ENCODE measurements at places on chromosomes 6 and 20.

GRCh38 chr6:147055821-147056392, 148.3 kb upstream of the STXBP5 start:
- no peak for DNase-seq

DNA sequence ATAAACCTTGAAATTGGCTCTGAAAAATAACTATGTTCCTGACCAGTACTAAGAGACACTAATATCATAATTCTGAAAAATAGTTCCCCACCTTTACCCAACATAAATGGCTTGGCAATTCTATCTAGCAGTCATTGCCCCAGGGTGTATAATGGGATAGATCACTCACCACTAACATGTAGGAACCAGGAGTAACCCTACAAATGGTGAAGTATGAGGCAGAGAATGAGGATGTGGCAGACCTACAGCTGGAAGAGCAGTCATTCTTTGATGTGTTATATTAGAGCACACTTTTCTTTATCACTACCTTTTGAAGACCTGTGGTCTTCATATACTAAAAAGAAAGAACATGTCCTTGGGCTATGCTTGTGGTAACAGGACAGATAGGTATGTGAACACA, 136.5 kb upstream of the SYNDIG1 start:
- no peak for DNase-seq

- no peak for DNase-seq
Measured at GRCh38 chr6:107267634-107268033, 152.3 kb upstream of the BEND3 start.

DNA sequence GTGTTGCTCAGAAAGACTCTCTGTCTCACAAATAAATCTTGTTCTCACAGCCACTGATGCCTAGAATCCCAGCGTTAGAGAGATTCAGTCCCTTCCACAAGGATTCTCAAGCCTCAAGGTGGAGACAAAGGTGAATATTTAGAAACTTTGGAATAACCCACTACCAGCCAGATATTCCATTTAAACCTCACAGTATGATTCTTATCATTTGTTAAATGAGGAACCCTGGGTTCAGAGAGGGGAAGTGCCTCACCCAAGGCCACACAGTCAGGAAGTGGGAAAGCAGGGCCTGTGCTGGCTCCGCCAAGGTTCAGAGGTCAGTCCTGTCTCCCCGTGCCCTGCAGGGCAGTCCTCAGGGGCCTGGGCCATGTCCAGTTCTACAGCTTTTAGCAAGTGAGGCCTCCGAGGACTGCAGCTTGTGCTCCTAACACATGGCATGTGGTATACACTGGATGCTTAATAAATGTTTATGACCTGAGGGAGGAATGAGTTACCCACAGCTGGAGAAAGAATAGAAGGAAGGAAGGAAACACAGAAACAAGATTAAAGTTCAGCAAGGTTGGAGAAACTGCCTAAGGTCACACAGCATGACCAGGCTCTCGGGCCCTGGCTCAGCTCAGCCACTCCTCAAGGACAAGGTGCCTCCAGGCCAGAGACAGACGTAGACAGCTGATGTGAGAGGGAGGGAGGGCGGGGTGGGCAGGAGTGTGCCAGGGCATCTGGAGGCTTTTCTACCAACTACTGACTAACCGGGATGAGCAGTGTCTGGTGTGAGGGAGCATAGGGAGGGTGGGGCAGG, 3.9 kb upstream of the TGM2 start:
- no peak for DNase-seq

GRCh38 chr20:59630526-59630925, 26.2 kb downstream of the PHACTR3 start:
- no peak for DNase-seq

DNA sequence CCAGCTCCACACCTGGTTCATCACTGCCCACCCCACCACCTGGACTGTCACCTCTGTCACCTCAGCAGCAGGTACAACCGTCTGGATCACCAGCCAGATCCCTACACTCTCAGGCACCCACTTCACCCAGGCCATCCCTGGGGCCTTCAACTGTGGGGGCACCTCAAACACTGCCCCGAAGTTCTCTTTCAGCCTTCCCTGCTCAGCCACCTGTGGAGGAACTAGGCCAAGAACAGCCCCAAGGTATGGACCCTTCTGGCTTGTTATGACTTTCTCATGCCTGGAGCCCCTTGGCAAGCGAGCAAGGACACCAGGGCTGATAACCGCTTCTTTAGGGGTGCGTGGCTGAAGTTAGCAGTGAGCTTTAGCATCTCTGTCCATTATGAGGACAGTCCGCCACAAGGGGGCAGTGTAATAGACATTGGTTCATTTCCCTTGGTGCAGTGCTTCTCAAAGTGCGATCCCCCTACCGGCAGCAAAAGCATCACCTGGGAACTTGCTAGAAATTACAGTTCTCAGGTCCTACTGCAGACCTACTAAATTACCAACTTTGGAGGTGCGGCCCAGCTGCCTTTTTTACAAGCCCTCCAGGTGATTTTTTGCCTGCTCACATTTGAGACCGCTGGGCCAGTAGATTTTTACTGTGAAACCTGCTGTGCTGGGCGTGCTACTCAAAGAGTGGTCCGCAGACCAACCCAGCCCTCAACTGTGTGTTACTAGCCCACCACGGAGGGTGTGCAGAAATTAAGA, 32.5 kb downstream of the PNPLA1 start:
- peak; percentile 90 for DNase-seq

DNA sequence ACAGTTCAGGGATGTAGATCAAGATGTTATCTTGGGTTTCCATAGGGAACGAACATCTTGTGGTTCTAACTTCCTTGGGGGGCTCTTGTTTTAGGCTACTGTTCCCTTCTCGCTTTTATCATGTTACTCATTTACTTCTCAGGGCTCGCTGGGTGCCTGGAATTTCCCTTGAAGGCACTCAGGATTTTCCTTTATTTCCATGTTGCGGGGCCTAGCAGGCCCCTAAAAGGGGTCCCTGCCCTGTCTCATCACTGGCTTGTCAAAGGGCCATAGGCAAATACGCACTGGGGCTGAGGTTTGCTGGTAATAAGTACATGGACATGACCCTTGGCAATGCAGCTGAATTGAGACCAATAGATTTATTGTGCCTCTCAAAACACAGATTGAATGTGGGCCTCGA, 262.3 kb downstream of the CDH4 start:
- DNase-seq = no peak

- DNase-seq = no peak
Measured at GRCh38 chr20:23235173-23236027, 115.2 kb upstream of the NXT1 start.

DNA sequence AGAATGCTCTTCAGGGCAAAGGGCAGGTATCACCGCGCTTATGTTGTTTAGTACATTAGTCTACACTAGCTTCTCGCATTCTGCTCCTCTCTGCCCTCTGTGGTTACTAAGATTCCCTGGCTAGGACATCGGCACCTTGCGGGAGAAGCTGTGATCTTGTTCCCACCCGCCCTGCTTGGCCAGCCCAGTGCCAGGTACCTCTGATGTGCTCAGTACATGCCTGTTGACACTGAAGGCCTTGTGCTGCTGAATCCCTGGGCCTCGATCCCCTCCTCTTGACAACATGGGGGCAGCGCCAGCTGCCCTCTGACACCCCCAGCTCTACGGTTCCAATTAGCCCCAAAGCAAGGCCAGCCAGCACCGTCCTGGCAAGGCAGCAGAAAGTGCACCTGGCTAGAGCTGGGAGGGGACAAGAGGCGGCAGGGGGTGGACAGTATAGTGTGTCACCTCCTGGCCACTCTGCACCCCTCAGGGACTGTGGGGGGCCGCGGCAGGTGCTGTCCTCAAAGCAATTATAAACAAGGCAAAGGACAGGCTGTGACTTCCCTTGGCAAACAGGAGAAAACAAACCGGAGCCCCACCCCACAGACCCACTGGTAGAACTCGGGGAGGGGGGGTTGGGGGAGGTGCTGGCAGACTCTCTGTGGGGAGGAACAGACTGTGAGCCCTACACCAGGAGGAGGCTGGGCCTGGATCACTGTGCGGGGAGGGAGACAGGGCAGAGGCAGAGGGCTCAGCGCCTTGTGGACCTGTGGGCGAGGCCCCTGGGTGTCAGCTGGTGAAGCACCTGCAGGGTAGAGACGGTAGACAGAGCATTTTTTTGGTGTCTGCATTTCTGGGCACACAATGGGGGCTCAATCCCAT, 7.1 kb downstream of the TFEB start:
- no peak for DNase-seq

DNA sequence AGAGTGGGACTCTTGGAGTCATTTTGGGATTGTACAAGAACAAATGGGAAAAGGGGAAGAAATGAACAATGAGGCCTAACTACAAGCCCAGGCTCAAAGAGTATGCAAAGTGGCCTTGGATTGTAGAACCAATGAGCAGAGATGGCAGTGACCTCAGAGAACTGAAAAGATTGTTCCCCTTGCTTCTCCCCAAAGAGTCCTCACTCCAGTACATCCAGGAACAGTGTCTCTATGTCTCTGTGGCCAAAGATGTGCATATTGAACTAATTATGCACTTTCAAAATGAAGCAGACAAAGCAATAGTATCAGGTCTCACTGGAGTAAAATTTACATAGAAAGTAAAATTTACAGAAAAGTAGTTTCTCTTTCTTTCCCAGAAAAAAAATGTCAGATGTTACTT, 81.0 kb downstream of the SMLR1 start:
- DNase-seq = no peak

DNA sequence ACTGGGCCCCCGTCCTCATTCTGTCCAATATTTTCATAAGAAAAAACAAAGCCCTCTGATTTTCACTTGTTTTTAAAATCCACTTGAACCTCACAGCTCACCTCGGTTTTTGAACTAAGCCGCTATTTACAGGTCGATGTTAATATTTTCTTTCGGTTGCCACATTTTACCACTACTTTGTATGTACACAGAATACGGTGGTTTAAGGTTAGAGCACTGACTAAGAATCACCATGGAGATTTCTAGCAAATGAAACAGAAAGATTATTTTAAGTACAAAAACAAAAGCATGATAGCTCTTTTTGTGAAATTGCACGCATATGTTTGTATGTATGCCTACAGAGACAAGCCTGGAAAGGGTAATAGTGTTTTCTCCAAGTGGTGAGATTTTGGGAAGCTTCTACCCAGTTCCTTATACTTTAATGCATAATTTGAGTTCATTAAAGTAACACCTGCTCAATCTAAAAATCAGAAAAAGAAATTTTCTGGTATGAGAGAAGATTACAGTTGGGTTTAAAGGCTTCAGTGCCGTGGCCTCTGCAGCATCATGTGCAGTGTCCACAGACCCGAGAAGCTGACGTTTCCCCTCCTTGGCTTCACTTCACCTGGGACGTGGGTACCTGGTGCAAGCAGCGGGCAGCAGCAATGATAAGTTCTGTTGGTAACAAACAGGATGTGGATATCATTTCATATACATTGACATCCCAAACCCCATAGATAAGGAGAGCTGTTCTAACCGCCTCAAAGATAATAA, 144.0 kb downstream of the UST start:
- no peak for DNase-seq

DNA sequence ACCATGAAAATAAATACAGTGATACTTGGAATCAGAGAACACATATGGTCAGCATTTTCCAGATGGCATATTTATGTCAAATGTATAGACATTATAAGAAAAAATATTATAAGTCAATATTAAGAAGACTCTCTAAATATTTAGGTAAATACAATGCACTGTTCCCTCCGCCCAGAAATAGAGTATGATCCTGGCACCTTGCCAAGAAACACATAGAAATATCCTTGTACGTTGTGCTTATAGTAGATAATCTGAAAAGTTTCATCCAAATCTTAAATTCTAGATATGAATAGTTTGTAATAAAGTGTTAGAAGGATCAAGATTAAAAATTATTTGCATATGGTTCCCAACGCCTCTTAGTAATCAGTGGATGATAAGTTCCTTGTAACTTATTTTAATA, 645.8 kb upstream of the GJE1 start:
- DNase-seq = no peak

GRCh38 chr20:25081065-25081729, 744 bp downstream of the VSX1 start:
- peak; percentile 48 for DNase-seq

DNA sequence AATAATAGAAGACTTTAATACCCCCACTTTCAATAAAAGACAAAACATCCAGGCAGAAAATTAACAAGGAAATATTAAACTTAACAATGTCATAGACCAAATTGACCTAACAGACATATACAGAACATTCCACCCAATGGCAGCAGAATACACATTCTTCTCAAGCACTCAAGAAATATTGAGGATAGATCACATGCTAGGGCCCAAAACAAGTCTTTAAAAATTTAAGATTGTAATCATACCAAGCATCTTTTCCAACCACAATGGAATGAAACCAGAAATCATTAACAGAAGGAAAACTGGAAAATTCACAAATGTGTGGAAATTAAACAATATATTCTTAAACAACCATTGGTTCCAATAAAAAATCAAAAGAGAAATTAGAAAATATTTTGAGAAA, 161.0 kb downstream of the COL12A1 start:
- DNase-seq = no peak

- no peak for DNase-seq
Measured at GRCh38 chr20:12847872-12848271, 160.9 kb upstream of the SPTLC3 start.

Measured in DND-41 (cell line).